A673 (cell line): ENCODE measurements at places on chromosomes 1 and 21. TPM values are rescaled to one million over a fixed set of nuclear protein-coding genes. Genes with fewer than 3 reads are reported as not detected.
A peak's percentile ranks its signal among the peaks of the same experiment; 100 is the strongest.

GRCh38 chr1:77283701-77284425 is 2.0 kb downstream of the AK5 start:
- DNase-seq = no peak

DNA sequence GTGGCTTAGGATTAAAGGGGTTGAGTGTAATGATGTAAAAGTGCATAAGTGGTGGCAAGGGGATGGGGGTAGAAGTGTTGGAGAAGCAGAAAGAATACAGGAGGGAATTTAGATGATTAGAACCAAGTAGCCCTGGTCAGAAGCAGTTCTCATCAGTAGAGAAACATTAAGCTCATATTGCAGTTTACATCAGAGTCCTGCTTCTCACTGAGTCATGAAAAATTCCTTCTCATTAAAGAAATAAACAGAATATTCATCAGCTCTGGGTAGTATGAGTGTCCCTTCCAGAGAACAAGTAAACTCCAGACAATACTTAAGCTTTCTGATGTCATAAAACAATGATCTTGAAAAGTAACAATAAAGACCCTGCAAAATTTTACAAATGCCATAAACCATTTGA is 36.5 kb downstream of the LRRIQ3 start:
- DNase-seq = no peak

GRCh38 chr1:198498103-198498385 is 42.4 kb downstream of the ATP6V1G3 start:
- DNase-seq = no peak

The DNAJC8 gene
- total RNA-seq = 134 and 135 TPM in 2 replicates

DNA sequence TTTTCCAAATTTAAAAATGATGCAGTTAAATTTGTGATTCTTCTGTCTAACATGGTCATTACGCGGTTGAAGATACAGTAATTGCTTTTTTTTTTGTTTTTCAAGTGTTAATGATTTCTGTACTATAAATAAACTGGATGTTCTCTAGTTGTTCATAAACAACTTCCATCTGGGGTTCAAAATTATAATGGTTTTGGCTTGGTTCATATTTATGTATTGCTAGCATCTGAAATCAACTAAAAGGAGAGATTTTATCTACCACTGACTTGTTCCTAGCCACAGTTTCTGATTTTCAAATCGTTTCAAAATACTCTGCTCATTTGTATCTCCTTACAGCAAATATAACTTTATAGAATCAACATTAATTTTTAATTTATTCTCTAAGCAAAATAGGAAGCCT is 35.2 kb upstream of the PLPPR4 start:
- no peak for DNase-seq

GRCh38 chr1:192474080-192474683 is 101.4 kb upstream of the RGS1 start:
- peak; percentile 72 for DNase-seq

DNA sequence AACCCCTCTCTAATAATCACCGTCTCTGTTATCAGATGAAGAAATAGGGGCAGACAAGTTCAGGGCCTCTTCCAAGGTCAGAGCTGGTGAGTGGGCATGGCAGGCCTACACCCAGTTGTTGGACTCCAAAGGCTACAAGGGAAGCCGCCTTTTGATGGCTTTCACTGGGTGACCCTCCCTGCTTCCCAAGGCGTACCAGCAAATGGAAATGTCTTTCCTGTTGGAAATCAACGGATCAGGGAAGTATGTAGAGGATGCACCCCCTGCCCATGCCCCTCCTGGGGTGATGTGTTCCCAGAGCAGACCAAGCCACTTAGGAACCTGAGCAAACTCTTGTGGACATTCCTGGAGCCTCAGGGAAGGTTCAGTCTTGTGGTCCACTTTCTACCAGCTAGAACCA is 47.4 kb downstream of the LGR6 start:
- no peak for DNase-seq

The USH2A gene
- total RNA-seq = not detected in 2 replicates

- no peak for DNase-seq
Measured at GRCh38 chr1:158043232-158043631, 49.8 kb downstream of the KIRREL1 start.

The HSF2BP gene
- total RNA-seq = 2.4 and 3.0 TPM in 2 replicates

DNA sequence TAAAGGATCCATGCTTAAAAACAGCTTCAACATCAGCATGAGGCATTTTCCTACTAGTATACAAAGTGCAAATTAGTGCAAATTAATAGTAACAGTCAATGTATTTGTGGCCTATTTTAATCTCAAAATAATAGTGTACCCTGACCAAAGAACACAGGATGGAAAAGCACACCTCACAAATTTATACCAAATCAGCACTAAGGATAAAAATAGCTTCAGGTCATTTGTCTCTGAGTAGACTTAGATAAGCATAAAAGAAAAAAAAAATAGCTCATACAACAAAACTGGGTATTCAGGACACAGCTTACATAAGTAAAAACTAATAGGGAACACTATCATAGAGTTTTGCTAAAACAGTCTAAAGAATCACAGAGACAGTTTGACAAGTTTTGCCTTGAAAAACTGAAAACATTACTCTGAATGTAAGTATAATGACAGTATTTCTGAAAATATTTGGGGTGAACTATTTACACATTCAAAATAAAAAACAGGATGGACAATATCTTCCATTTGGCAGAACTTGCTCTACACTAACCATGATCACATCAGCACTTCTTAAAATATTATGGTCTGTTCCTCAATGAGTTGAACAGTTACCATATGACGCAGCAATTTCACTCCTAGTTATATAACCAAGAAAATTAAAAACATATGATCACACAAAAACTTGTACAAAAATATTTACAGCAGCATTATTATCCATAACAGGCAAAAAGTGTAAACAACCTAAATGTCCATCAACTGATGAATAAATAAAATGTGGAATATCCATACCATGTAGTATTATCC is 46.3 kb downstream of the RNF115 start:
- no peak for DNase-seq

The ECE1 gene
- total RNA-seq = 31.5 and 37.7 TPM in 2 replicates

DNA sequence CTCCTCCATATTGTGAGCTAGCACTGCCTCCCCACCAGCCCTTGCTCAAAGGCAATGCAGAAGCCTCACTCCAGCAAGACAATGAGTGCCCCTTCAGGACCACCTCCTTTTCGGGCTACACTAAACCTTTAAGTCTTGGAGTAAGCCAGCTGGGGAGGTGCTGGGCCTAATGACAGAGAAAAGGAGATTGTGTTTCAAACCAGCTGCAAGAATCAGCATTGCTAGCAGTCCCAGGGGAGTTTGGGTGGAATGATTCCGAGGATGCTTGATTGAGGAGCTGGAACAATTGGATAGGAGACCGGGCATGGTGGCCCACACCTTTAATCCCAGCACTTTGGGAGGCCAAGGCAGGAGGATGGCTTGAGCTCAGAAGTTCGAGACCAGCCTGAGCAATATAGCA is 54.1 kb upstream of the GPR37L1 start:
- DNase-seq = no peak

GRCh38 chr1:31373897-31374486 is 1.1 kb upstream of the FABP3 start:
- no peak for DNase-seq

The KCNH1 gene
- total RNA-seq = not detected in 2 replicates

- no peak for DNase-seq
Measured at GRCh38 chr21:44357064-44357837, 3.8 kb downstream of the TRPM2 start.

GRCh38 chr1:53501065-53502005 is 42.1 kb downstream of the DMRTB1 start:
- no peak for DNase-seq

GRCh38 chr1:29478151-29478791 is 241.9 kb downstream of the PTPRU start:
- DNase-seq = no peak

The C4BPB gene
- not detected in 2 replicates for total RNA-seq

The SLC44A5 gene
- total RNA-seq = 0.80 and 1.2 TPM in 2 replicates

The SPRR4 gene
- not detected in 2 replicates for total RNA-seq

GRCh38 chr1:156245451-156246232 is 2.2 kb downstream of the PAQR6 start:
- no peak for DNase-seq

The NTMT2 gene
- total RNA-seq = not detected in 2 replicates

DNA sequence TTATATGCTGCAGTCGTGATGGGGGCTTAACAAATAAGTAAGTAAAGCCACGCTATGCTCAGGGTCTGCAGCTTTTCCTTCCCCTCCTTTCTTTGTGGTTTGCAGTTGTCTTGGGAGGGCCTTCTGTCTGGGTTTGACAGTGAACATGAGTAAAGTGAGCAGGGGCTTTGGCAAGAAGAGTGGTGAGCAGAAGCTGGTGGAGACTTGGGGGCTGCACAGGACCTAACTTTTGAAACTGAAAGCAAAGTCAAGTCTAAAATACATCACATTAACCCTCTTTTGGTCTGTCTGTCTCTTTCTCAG is 368.6 kb upstream of the VAMP3 start:
- DNase-seq = no peak

DNA sequence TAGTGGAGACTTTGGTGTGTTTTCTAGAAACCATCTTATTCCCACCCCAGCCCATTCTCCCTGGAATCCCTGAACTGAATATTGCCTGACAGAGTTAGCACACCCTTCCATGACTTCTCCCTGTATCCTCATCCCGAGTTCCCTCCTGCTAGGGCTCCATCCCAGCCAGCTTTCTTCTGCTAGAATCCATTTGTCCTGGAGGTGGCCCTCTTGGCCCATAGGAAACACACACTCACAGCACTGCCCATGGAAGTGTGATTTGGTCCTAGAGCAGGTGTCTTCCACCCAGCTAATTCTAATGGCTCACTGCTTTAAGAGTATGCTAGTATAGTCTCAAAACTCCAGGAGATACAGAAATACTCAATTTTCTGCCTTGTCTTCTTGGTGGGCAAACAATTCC is 4.1 kb downstream of the KRTAP15-1 start:
- DNase-seq = no peak

- DNase-seq = no peak
Measured at GRCh38 chr1:205440121-205440475, 15.7 kb downstream of the BLACAT1 start.

- no peak for DNase-seq
Measured at GRCh38 chr1:179929955-179930798, 24.4 kb upstream of the CEP350 start.

The PEX14 gene
- total RNA-seq = 26.8 and 29.3 TPM in 2 replicates

DNA sequence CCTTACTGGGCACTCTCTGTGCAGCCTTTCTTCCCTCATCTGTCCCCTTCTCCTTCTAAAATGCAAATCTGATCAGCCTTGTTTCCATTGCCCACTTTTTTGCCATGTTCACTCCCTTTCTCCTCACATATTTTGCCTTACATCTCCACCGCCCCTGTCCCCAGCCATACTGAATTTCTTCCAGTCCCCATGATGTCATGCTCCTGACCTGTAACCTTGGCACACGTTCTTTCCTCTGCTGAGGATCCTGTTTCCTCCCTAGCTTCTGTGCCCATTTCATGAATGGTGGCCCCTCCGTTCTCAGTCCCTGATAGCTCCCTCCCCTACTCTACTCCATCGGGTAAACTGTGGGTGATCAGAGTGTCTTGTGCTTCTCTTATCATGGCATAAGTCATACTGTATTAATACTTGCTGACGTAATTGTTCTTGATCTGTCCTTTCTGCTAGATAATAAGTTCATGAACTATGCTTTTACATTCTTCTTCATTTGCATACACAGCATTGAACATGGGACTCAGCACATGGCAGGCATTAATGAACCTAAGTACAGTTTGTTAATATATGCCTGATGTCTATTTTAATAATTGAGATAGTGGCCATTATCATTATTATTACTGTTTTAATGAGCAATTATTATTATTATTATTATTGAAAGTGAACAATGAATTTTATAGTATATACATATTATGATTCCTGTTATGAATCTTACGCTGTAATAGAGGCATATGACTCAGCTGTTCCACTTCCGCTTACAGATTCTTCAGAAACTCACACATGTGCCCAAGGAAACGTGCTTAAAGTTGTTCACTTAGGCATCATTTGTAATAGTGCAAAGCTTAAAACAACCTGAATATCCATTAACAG is 28.5 kb downstream of the MAP3K21 start:
- no peak for DNase-seq

The NTRK1 gene
- 3.6 and 5.1 TPM in 2 replicates for total RNA-seq
